GOT3 (cell line): ENCODE measurements at places on chromosomes 12 and 14.

- no peak for DNase-seq
Measured at GRCh38 chr14:44701563-44702263, 194.6 kb upstream of the FSCB start.

DNA sequence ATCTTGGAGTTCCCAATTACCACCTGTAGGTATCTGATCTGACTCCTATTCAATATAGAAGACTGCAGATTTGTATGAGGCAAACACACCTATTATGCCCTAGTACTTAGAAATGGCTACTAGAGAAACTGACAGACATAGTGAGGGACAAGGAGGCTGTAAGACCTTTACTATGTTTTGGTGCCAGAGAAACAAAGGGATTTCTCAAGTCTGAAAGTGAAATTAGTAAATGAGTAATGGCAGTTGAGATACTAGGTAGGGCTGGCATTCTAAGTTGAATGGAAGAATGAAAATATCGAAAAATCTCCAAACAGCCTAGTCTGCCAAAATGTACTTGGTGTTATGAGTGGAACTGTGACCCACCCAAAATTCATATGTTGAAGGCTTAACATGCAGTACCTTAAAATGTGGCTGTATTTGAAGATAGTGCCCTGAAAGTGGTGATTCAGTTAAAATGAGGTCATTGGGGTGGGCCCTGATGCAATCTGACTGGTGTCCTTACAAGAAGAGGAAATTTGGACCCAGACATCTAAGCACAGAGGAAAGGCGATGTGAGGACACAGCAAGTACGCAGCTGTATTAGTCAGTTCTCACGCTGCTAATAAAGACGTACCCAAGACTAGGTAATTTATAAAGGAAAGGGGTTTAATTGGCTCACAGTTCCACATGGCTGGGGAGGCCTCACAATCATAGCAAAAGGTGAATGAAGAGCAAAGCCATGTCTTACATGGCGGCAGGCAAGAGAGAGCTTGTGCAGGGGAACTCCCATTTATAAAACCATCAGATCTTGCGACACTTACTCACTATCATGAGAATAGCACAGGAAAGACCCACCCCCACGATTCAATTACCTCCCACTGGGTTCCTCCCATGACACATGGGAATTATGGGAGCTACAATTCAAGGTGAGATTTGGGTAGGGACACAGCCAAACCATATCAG lies 127.0 kb downstream of the APAF1 start:
- no peak for DNase-seq

- no peak for DNase-seq
Measured at GRCh38 chr14:62497708-62498107, 547.5 kb downstream of the KCNH5 start.

DNA sequence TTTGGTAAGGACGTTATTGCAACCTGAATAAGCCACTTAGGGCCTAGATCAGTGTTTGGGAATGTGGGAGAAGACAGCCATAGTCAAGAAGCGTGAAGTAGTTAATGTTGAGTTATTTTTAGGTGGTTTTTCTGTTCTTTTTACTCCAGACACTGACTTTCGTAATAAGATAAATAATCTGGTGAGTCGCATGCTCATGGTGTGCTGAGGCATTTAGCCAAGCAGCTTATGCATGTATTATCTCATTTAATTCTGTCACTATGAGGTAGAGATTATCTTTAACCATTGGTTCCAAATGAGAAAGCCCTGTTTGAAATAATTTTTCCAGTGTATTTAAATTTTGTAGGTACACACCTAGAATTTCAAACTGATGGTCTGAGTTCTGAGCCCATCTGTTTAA lies 67.3 kb downstream of the RCOR1 start:
- DNase-seq: no peak

- DNase-seq: peak; percentile 5
Measured at GRCh38 chr14:61252369-61253063, 28.6 kb downstream of the TMEM30B start.

DNA sequence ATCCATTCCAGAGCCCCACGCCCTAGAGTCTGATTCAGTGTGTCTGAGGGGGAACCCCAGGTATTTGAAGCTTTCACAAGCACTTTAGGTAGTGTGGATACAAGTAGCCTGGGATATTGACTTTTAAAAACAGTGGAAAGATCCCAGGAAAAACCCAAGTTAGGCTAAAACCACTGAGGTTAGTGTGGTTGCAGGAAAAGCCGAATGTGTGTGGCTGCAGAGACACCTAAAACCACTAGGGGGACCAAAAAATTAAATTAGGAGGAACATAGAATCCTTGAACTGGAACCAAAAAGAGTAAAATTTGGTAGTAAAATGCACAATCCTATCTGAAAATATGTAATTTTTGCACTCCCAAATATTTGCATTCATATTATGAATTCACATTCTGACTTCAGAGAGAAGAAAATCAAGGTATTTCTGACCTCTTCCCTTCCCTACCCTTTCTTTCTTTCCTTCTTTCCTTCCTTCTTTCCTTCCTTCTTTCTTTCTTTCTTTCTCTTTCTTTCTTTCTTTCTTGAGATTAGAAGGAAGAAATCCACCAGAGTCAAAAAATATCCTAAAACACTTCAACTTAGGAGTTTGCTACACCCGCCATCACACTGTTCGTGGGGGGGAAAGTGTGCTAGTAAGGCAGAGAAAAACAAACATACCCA lies 37.8 kb downstream of the SLCO1A2 start:
- DNase-seq: no peak

GRCh38 chr14:50854521-50854920 lies 17.3 kb upstream of the ABHD12B start:
- DNase-seq: no peak

DNA sequence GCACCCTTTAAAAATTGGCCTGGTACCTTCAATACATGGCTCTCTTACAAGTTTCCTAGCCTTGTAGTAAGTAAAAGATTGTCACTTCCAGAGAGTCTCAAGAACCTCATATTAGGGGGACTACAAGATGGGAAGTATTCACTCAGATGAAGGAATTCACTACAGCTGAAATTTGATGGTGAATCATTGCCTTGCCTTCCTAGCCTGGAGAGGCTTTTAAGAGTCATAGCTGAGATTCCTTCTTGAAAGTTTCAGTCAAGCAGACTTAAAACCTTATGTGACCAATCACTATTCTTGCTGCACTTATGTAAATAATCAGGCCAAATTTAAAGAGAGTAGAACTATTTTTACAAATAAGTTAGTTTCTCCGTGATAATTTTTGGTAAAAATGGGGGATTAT lies 451.6 kb downstream of the TRHDE start:
- DNase-seq: no peak

DNA sequence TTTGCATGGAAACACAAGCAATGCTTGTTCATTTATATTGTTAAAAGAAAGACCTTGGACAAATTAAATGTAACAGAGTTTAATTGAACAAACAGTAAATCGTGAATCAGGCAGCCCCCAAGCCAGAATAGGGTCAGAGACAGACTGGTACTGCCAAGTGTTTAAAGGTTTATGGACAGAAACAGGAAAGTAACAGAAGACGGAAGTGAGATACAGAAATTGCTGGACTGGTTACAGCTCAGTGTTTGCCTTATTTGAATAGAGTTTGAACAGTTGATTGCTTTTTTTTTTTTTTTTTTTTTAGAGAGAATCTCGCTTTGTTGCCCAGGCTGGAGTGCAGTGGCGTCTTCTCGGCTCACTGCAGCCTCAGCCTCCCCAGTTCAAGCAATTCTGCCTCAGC lies 50.3 kb downstream of the DAO start:
- no peak for DNase-seq

GRCh38 chr12:45863332-45863731 lies 127.0 kb downstream of the SCAF11 start:
- no peak for DNase-seq

GRCh38 chr12:19042221-19042620 lies 87.3 kb upstream of the PLEKHA5 start:
- no peak for DNase-seq

GRCh38 chr12:131735153-131735456 lies 24.2 kb downstream of the SFSWAP start:
- no peak for DNase-seq

GRCh38 chr12:76201316-76201715 lies 116.8 kb upstream of the NAP1L1 start:
- DNase-seq: no peak

DNA sequence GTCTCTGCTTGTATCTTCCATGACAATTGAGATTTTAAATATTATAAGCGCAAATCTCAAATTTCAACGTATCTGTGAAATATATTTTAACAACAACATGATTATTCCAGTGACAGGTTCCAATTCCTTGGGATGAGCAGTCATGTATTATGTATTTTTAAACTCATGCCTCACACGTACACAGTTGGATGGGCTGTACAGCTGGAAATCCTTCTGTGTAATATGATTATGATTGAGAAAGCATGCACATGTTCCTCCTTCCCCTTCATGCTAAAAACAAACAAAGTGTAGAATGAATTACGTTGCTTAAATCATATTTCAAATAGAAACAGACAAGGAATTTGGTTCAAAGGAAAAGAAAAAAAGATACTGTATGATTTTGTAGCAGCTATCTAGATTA lies 428.3 kb downstream of the TMTC2 start:
- no peak for DNase-seq

GRCh38 chr12:68953536-68953935 lies 20.6 kb upstream of the CPM start:
- no peak for DNase-seq

DNA sequence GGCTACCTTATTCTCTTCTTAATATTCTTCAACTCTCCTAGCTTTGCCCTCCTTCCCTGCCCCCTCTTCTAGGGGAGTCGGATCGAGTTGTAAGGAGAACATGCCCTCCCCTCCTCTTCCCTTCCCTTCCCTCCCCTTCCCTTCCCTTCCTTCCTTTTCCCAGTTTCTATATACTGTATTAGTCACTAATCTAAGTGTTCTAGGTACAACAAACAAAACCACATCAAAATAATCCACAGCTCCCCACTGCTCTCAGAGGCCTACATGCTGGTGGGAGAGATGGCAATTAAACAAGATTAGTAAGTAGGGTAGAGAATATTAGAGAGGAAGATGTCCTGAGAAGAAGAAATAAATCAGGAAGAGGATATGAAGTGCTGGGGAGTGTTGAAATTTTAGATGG lies 119.9 kb upstream of the PZP start:
- DNase-seq: no peak

- DNase-seq: no peak
Measured at GRCh38 chr14:105419195-105420091, at the start of gene MTA1. MTA1 (plus strand) TSS chr14:105419827; CDS start chr14:105420036, 209 bp downstream.

DNA sequence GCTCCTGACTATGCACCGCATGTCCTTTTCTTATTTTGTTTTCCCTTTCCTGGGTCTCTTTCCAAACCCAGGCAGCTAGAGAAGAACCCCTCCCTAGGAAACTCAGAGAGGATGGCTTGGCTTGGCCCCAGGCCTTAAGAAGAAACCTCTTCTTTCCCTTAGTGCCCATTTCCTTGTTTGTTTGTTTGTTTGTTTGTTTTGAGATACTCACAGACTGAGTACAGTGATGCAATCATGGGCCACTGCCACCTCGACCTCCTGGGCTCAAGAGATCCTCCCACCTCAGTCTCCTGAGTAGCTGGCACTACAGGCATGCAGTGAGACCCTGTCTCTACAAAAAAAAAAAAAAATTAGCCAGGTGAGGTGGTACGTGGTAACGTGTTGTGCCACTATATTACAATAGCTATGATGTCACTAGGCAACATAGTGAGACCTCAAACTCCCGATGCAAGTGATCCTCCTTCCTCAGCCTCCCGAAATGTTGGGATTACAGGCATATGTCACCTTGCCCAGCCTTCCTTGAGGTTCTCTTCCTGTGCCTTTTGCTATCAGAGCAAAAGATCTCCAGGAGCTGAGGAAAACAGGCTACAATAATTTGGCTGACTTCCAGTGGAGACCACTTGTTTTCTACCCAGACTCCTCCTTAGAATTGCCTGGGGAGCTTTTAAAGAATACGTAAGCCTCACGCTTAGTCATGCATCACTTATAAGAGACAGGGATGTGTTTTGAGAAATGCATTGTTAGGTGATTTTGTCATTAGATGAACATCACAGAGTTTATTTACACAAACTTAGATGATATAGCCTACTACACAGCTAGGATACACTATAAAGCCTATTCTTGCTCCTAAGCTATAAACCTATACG lies 34.5 kb upstream of the LGALS3 start:
- no peak for DNase-seq
